Tibial nerve (tissue), 4 donors: ENCODE measurements at places on chromosomes 6 and 20. TPM values are rescaled to one million over a fixed set of nuclear protein-coding genes. Genes with fewer than 3 reads are reported as not detected.

The INSM1 gene
- total RNA-seq, result not detected

The CEBPB gene
- 202 TPM for total RNA-seq

GRCh38 chr20:34124469-34125249 is 12.6 kb upstream of the EIF2S2 start:
- no peaks in the 10 kb centered on the region for H3K27me3 ChIP-seq
- no peak for DNase-seq
- H3K36me3 ChIP-seq, result no peaks in the 10 kb centered on the region
- no peaks in the 10 kb centered on the region for H3K4me1 ChIP-seq

DNA sequence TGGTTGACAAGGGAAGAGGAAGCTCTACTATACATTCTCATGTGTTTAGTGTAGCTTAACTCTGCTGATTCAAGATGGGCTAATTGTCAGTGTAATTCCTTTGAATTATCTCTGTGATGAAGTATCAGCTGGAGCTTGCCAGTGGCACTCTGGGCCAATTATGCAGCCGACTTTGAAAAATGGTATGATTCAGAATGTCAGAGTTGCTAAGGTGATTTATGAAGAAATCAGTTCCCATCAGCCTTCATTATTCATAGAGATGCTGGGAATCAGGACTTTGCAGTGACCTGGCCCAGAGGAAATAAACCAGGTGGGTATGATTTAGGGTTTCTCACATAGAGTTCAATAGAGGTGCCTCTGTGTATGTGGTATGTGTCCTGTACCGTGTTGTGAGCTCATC is 33.4 kb downstream of the KCNS1 start:
- H3K27me3 ChIP-seq, result no peaks in the 10 kb centered on the region
- H3K36me3 ChIP-seq, result no peaks in the 10 kb centered on the region
- H3K4me3 ChIP-seq, result no peak overlapping the region
- H3K27ac ChIP-seq, result no peak overlapping the region
- H3K4me1 ChIP-seq, result no peaks in the 10 kb centered on the region

GRCh38 chr6:134680433-134680832 is 269.5 kb downstream of the ALDH8A1 start:
- no peak overlapping the region for H3K27ac ChIP-seq
- no peak for DNase-seq
- H3K27me3 ChIP-seq, result no peaks in the 10 kb centered on the region
- H3K36me3 ChIP-seq, result no peaks in the 10 kb centered on the region

- H3K36me3 ChIP-seq, result no peaks in the 10 kb centered on the region
- no peak overlapping the region for H3K27ac ChIP-seq
- no peaks in the 10 kb centered on the region for H3K4me1 ChIP-seq
- no peak overlapping the region for H3K4me3 ChIP-seq
- no peak for DNase-seq
Measured at GRCh38 chr6:80468398-80468797, 361.9 kb downstream of the BCKDHB start.

The IL17F gene
- not detected for total RNA-seq
